Stimulated activated CD4-positive, alpha-beta T cell treated with anti-CD3 and anti-CD28 coated beads, Interleukin-4, amount 100 ng/mL, for 24 hours (primary cell): ENCODE measurements at places on chromosomes 1 and 21.

DNA sequence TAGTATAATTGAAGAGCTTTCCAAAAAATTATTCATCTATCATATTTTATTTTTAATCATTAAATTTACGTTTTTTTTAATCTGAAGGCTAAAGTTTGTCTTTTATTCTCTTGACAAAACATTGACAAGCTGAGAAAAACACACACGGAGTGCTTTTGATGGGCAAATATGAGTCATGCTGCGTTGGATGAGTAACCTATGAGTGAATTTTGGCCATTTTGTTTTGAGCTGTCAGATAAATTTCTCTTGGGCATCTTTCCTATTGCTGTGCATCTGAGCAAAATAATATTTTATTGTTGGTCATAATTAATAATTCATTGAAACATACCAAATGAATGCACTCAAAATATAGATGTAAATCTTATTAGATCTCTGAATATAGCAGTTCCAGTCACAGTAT is 1144.1 kb upstream of the ADGRL2 start:
- DNase-seq: no peak

DNA sequence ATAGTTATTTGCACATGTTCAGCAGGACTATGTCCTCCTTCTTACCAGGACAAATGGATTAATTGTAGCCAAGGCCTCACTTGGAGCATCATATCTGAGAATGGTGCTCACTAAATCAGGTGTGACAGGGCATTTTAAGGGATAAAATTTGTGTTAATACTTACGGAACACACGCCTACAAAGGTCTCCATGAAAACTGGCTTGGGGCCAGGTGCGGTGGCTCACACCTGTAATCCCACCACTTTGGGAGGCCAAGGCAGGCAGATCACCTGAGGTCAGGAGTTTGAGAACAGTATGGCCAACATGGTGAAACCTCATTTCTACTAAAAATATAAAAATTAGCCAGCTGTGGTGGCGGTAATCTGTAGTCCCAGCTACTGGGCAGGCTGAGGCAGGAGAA is 75.1 kb upstream of the CAPZB start:
- no peak for DNase-seq

- no peak for DNase-seq
Measured at GRCh38 chr1:167782946-167783345, 61.2 kb downstream of the MPZL1 start.

GRCh38 chr1:65255035-65255655 is 54.2 kb upstream of the DNAJC6 start:
- DNase-seq: no peak

- no peak for DNase-seq
Measured at GRCh38 chr1:202958544-202959275, 598 bp upstream of the ADIPOR1 start.

- no peak for DNase-seq
Measured at GRCh38 chr1:93807311-93807930, 71.6 kb downstream of the DNTTIP2 start.
